ENCODE measurements at places on chromosomes 12 and 14.

- no peak for DNase-seq
Measured at GRCh38 chr14:89616425-89616824, 199.4 kb upstream of the FOXN3 start.

DNA sequence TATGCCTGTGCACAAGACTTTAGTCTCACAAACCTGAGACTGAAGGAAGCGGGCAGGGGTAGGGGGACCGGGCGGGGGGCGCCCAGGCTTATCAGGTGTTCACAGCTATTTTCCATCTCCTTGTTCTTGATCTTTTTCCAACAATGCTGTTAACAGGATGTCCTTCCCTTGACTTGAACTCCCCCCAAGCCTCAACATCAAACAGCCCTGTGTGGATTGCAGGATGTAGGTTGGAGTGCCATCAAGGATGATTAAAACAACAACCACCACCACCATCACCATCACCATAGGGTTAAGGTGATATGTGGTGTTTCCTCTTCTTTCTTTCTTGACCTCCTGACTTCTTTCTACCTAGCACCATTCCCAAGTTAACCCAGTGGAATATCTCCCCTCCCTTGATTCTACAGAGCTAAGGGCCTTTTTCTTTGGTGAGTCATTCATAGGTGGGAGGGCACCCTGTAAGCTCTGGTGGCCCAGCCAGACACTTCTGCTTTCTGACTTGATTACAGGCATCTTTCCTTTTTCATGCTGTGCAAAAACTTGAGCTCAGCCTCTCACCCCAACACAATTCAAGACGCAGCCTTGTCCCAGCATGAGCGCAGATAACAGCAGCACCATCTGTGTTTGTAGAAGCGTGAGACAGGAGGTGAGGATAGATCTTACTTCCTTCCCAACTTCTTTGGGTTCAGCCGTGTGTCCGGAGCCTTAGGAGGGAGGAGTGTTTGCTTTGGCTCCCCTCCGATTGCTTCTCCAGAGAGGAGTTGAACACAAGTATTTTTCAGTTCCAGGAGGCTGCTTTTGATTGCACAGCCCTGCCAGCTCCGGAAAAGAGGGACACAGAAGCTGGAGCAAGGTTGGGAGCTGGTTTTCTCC, 26.8 kb downstream of the FLVCR2 start:
- peak; percentile 36 for DNase-seq

DNA sequence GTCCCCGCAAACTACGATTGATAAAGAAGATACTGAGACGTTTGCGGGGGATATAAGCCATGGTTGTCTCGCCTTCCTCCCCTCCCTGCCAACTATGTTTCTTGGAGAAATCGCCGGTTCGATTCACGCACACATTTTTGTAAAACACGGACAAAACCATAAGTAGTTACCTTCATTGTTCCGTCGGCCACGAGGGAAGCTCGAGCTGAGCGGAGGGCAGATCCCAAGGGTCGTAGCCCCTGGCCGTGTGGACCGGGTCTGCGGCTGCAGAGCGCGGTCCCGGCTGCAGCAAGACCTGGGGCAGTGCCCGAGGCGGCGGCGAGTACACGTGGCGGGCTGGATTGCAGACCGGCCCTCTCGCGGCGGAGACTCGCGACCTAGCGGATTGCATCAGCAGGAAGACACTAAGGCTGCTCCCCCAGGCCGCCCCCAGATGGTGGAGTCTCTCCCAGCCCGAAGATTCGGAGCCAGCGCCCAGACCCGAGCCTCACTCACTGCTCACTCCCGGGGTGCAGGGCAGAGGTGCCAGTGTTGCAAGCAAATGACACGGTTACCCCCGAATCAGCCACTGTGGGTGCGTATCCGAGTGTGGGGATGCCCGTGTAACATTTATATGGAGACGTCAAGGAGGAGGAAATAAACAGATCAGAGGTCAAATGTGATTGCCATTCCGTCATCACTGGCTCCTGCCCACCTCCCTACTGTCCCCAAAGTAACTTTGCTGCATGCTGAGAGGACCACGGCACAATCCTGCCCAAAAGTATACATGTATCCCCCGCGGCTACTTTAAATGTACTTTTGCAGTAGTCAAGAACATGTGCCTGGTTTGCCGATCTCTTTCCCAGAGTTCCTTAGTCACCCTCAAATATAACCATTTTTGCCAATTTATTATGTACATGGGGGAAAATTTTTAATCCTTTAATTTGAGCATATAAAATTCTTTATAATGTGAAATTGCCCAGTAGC, at the start of gene BCAT1:
Gene BCAT1, minus strand, starts transcription at position 345 of the 966 bp plus-strand sequence. Its CDS starts 169 bp downstream, at position 176.
- no peak for DNase-seq

GRCh38 chr14:51442513-51443175, 202.6 kb downstream of the TMX1 start:
- no peak for DNase-seq

- DNase-seq = no peak
Measured at GRCh38 chr12:46523446-46523845, 150.9 kb upstream of the SLC38A2 start.

GRCh38 chr12:116094475-116094874, 183.0 kb downstream of the MED13L start:
- DNase-seq = no peak

GRCh38 chr12:75526655-75527511, 15.5 kb upstream of the KRR1 start:
- DNase-seq = peak; percentile 10

DNA sequence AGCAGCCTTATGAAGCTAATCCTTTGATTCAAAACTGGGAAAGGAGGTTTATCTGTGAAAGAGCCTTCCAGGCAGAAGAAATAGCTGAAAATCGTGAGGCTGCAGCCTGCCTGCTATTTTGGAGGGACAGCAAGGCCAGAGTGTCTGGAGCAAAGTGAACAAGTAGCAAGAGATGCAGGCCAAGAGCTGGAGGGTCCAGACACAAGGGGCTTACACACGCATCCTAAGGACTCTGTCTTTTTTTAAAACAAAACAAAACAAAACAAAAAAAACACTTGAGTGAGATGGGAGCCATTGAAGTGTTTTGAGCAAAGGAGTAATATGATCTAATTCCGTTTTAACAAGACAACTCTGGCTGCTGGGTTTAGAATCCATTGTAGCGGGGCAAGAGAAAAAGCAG, 76.4 kb upstream of the BCAT1 start:
- DNase-seq = no peak

DNA sequence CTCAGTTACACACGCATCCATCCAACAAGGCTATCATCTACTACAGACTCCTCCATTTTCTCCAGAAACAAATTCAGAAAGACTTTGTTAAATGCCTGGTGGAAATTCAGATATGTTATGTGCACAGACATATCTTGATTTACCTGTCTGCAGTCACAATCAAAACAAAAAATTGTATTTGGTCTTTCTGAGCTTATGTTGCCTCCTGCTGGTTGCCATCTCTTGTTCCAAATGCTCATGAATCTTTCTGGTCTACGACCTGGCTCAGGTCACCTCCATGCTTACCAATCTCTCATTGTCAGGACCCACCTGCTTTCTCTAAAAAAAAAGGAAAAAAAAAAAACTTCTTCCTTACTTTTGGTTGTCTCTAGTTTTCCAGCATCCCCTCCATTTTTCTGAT, 169.2 kb upstream of the PLXNC1 start:
- DNase-seq = no peak

DNA sequence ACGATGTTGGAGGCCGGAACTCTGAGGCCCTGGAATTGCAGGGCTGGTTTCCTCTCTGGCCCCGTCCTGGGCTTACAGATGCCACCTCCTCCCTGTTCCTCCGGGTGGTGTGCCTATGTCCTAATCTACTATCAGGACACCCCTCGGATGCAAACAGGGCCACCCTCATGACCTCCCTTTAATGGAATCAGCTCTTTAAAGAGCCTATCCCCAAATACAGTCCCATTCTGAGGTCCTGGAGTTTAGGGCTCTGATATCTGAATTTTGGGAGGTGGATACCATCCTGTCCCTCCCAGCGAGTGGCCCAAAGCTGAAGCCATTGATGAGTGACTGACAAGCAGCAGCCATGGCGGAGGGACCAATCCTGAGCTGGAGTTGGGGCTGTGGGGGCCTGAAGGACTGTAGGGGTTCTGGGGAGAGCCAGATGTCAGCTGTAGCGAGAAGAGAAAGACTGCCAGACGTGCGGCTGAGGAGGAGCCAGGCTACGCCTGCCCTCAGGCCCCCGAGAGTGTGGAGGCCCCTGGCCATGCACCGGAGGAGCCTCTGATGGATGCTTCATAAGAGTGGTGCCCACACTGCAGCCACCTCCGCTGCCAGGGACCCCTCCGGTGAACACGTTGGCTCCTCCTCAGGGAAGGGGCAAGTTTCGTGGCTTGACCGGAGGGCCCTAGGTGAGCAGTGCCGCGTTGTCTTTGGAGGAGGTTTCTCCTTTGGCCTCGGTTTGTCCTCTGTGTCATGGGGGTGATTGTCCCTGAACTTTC, 100.2 kb downstream of the KIF26A start:
- no peak for DNase-seq

DNA sequence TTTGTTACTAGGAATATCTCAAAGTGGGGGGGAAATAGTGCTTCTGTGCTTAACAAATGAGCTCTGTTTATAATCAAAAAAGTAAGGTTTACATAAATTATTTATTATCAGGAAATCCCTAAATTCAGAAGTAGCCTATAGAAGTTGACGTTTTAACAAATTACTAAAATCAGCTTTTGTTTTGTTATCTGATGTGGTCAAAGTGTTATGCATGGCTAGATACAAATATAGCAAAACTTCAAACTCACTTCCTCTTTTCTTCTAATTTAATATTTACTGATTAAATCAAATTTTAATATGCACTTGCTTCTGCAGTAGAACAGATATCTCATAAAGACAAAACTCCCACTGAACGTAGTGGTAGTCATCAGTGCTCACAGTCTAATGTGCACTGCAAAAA, 47.5 kb downstream of the GARIN6 start:
- DNase-seq = no peak

GRCh38 chr12:57010627-57011247, 4.4 kb upstream of the ZBTB39 start:
- DNase-seq = no peak

GRCh38 chr14:20530771-20531571, 25.6 kb downstream of the RNASE10 start:
- DNase-seq = no peak

DNA sequence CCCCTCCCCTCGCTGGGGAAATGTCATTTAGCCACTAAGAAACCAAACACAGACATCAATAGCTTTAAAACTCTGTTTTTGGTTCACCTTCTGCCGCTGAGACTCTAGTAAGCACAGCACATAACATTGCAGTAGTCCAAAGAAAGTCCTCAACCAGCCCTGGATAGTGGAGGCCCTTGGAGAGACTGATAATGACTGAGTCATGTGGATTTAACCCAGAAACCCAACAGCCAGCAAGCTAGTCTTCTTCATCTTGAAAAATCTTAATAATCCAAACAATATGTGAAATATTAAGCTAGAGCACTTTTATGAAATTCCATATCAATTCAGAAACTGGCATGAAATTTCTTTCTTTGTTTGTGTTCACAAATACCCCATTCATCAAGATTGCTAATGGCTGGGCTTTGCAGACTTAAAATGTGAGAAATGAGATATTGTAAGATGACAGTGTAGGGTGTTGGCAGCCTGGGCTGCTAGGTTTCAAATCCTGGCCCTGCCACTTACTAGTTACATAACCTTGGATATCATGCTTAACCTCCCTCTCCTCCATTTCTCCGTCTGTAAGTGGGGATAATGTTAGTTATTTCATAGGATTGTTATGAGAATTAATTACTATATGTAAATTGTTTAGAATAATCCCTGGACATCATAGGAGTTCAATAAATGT, 40.1 kb downstream of the RERG start:
- DNase-seq = no peak

- DNase-seq = no peak
Measured at GRCh38 chr14:69613312-69614073, 2.1 kb downstream of the SUSD6 start.

DNA sequence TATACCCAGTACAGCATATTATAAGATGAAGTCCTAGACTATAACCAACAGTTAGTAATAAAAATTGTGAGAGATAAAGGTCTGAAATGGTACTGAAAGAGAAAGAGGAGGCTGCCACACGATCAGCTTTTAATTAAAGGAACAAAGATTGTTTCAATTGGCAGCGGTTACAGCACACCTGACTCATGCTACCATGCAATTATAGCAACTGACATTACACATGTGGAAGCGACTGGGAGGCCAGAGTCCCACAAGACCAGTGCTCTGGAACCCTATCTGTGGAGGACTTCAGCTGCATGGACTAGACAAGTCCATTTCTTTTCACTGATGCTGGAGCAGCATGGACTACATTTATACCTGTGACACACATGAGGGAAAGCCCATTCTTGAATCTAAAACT, 55.2 kb downstream of the SEL1L start:
- DNase-seq = no peak

- no peak for DNase-seq
Measured at GRCh38 chr12:102305486-102305885, 107.9 kb upstream of the PMCH start.

DNA sequence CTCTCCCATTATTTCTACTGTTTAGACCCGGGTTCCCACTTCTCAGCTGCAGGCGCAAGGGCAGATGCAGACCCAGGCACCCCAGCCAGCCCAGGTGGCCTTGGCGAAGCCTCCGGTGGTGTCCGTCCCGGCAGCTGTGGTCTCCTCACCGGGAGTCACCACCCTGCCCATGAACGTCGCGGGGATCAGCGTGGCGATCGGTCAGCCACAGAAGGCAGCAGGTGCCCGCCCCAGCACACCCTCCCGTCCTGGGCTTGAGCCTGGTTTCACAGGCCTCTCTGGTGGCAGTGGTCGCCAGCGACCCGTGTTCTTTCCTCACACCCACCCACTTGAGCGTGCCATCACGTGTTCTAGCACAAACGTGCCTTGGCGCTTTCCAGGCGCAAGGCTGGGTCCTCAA, 77.4 kb downstream of the DDX51 start:
- DNase-seq = no peak

- DNase-seq = no peak
Measured at GRCh38 chr12:108777156-108777555, 45.8 kb upstream of the CORO1C start.

DNA sequence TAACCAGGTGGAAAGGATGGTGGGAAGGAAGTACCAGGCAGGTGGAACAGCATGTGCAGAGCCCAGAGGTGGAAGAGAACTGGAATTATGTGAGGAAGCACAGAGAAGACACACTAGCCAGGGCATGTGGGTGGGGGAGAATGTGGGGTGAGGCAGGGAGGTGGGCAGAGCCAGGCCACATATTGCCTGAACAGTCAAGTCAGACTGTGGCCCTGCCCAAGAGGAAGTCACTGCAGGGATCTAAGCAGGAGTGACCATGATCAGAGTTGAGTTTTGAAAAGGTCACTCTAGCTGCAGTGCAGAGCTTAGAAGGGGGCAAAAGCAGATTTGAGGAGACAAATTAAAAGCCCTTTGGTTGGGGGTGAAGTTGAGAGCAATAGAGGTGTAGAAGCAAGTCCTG, 114.0 kb upstream of the SLC38A2 start:
- DNase-seq = no peak

Measured in SIG-M5 (cell line).